ENCODE measurements at places on chromosomes 1 and 21. TPM values are rescaled to one million over a fixed set of nuclear protein-coding genes. Genes with fewer than 3 reads are reported as not detected.

DNA sequence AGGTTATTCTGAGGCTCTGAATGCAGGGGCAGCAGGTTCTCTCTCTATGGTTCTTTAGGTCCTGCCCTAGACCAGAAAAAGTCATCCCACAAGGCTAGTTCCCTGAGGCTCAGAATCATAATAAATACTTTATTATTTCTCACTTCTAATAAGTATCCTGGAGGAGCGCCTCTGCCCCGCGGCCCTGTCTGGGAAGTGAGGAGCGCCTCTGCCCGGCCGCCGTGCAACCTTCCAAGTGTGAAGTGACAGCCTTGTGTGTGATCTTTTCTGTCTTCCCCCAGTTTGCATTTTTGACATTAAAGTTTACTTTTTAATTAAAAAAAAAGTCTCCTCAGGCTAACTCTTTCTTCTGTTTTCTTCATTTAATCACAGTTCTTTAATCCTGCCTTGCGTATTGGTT lies 11.5 kb downstream of the AIM2 start:
- no peak for ATAC-seq

RBP7 gene
- 13.4 TPM for total RNA-seq

DNA sequence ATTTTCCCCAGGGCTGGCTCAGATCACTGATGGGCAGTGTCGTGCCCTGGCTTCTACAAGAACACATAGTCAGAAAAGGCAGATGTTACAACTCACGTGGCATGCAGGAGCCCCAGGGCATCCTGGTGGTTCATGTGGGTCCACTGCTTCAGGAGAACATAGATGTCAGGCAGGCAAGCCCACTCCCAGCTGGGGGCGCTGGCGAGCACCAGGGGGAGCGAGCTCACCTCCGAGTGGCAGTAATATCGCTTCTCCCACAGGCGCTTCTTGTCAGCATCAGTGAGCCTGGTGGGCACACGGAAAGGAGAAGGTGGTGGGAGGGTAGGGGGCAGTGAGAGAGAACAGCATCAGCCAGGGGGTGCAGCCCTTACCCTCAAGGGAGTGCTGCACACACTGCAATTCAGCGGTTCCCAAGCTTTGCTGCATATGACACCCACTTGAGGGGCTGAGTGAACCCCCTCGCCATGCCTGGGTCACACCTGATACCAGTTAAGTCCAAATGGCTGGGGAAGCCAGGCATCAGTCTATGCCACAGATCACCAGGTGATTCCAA lies 34.3 kb upstream of the PPP1R15B start:
- ATAC-seq = no peak

GRCh38 chr1:85363521-85363920 lies 87.1 kb upstream of the BCL10 start:
- ATAC-seq = no peak

- ATAC-seq = peak; percentile 63
Measured at GRCh38 chr1:111952125-111952657, 37.3 kb downstream of the KCND3 start.

REN gene
- not detected for total RNA-seq

DNA sequence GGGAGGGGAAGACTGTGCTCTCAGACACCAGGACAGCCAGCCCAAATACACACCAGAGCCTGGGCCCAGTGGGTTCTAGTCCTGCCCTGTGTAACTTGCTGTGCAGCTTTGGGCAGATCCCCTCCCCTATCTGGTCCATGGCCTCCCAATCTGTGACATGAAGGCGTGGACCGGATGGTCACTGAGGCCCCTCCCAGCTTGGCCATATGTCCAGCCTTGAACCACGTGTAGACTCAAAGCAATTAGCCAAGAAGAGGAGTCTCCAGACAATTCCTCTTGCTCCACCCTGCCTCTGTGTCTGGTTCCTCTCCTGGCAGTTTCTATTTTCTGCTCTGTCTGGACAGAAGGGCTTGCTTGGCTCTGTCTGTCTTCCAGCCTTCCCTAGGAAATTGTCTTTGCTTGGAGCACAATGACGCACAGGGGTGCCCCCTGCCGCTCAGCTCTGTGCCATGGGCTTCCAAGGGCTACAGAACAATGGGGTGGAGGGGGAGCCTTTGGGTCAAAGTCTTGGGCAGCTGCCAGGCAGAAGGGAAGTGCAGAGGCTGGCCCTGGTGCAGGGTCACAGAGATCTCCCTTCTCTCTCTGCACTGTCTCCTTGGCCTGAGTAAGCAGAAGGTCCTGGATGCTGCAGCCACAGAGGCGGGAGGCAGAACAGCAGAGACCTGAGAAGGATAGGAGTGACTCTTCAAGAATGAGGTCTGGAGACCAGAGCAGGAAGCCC lies 66.1 kb downstream of the TENT5C start:
- no peak for ATAC-seq

DNA sequence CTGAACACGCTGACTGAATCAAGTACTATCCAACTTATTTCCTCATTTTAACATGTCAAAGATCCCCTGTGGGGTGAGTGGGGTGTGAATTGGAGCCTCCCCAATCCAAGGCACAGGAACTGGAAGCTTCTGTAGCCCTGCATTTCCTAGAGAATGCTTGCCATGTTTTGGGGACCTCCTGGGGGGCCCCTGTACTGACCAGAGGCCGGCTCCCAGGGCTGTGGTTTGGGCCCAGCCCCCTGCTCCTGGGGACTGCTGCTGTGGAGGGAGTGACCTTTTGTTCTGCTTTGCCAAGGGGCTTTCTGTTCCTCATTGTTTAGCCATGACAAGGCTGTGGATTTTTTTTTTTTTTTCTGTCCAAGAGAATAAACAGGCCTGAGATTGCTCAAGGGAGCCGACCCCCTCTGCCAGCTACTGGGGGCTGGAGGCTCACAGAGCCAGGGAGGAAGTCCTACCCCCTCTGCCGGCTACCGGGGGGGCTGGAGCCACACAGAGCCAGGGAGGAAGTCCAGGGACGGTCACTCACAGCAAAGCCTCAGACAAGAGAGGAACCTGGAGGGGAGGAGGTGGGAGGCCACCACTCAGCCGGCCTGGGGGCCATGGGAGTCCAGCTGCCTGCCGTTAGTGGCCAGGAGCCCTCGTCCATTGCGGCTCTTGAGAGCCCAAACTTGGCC lies 17.4 kb downstream of the TNFRSF1B start:
- ATAC-seq = peak; percentile 57

SUSD4 gene
- total RNA-seq = 42.2 TPM

DNA sequence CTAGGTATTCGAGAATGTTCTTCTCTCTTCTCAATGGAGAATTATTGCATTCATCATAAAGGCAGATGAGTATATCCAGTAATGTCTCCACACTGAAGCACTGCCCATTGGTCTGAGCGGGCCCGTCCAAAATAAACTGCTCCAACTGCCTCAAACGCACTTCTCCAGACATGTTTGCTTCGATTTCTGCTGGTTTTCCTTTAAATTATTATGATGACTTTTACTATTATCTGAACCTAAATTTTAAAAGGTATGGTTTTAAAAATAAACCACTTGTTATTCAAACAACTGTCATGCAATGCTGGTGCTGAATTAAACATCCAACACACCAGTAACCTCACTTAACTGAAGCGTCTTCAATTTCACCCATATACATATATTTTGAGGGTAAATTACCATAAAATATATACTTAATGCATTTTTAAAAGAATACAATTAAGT lies 1.3 kb downstream of the CDC42BPA start:
- ATAC-seq = no peak

GRCh38 chr1:66552829-66553228 lies 18.9 kb downstream of the SGIP1 start:
- ATAC-seq = no peak

AGMAT gene
- 1.4 TPM for total RNA-seq

GRCh38 chr1:25009671-25010262 lies 79.7 kb upstream of the RUNX3 start:
- ATAC-seq = no peak

OLFML2B gene
- total RNA-seq = 0.72 TPM

GPR161 gene
- 4.0 TPM for total RNA-seq

PTPRC gene
- total RNA-seq = 3.5 TPM

- ATAC-seq = no peak
Measured at GRCh38 chr1:220221269-220221668, 51.0 kb downstream of the RAB3GAP2 start.

GRCh38 chr21:39430457-39430856 lies 15.1 kb downstream of the LCA5L start:
- ATAC-seq = no peak

ERVH48-1 gene
- not detected for total RNA-seq

DNA sequence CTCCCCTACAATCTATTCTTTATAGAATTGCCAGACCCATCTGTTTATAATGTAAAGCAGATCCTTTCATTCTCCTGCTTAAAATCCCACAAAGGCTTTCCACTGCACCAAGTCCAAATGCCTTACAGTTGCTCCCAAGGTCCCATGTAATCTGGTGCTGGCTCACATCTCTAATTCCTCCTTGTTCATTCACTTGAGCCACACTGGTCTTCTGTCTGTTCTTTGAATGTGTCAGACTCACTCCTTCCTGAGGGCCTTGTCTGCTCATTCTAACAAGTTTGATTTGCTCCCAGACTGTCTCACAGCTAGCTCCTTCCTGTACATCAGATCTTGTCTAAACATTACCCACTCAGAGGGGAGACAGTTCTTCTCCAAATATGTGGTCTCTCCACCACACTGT lies 38.9 kb downstream of the ALG14 start:
- no peak for ATAC-seq

PDC gene
- not detected for total RNA-seq

DNA sequence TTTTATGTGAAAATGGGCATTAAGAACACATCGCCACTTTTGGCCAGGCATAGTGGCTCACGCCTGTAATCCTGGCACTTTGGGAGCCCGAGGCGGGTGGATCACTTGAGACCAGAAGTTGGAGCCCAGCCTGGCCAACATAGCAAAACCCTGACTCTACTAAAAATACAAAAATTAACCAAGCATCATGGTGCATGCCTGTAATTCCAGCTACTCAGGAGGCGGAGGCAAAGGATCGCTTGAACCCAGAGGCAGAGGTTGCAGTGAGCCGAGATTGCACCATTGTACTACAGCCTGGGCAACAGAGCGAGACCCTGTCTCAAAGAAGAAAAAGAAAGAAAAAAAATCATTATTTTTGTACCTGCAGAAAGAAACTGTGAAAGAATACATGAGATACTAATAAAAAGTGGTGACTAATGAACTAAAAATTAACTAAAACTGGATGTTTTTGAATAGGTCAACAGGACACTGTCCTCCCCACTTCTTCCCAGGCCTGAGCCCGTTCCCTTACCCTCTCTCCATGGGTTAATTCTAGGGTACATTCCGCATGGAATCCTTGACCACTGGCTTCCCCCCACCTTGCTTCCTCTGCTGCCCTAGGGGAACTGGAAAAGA lies 8.3 kb upstream of the TINAGL1 start:
- ATAC-seq = no peak

DNA sequence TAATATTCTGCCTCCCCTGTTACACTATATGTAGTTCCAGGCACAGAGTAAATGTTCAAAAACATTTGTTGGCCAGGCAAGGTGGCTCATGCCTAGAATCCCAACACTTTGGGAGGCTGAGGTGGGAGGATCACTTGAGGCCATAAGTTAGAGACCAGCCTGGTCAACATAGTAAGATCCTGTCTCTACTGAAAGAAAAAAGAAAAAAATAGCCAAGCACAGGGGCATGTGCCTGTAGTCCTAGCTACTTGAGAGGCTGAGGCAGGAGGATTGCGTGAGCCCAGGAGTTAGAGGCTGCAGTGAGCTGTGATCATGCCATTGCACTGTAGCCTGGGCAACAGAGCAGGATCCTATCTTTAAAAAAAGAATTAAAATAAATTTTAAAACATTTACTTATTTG lies 57.6 kb upstream of the SIM2 start:
- no peak for ATAC-seq

ADAMTS1 gene
- 7.9 TPM for total RNA-seq

GRCh38 chr1:165816826-165817497 lies 10.5 kb upstream of the UCK2 start:
- no peak for ATAC-seq

GRCh38 chr1:26721669-26722355 lies 26.0 kb downstream of the ARID1A start:
- no peak for ATAC-seq

CD244 gene
- 0.56 TPM for total RNA-seq

DNA sequence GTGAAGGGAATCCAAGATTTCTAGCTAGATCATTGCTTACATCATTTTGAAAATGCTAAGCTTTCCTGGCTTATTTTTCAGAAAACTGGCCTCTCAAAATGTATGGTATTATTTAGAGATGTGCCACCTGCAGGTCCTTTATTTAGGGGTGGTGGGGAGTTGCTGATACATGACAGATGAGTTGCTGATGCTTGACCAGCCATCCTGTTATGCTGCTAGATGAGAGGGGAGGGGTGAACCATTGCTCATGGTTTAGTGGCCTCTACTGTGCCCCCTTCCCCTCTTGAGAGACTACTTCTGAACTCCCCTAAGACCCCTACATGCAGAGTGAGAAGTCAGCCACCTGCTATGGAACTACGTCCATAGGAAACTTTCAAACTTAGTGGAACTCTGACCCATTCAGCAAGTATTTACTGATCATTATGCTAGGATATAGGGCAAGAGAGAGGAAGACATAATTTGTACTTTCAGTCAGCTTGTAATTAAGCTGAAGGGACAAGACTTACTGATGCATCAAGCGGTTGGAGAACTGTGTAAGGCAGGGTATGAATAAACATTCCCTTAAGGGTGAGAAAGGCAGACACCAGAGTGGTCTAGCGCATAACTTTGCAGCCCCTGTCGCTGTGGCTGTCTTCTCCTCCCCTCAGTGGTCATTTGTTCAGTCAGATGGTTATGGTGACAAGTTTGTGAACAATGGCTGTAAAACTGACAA lies 34.6 kb downstream of the SLAMF6 start:
- ATAC-seq = peak; percentile 45

GRCh38 chr1:156146769-156147405 lies 6.5 kb upstream of the SEMA4A start:
- peak; percentile 1 for ATAC-seq

GRCh38 chr1:235468970-235469369 lies 35.3 kb downstream of the B3GALNT2 start:
- peak; percentile 73 for ATAC-seq

PROX1 gene
- total RNA-seq = 0.88 TPM

- ATAC-seq = no peak
Measured at GRCh38 chr1:95453053-95453452, 219.0 kb downstream of the RWDD3 start.

HAPLN2 gene
- not detected for total RNA-seq

- ATAC-seq = no peak
Measured at GRCh38 chr1:203036135-203036534, 9.8 kb downstream of the PPFIA4 start.

DNA sequence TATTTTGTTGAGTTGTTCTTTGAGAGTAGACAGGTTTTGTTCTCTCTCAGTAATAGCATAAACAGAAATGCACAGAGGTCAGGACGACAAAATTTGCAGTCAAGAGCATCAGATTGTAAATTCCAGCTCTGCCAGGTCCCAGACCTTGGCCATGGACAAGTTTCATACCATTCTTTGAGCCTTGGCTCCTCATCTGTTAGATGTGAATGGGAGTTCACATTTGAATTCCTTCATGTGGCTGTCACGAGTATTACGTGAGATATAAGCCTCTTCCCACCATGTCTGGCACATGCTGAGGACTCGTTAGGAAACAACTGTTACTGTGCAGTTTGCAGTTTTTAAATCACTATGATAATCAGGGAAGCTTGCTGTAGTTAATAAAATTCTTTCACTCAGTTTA lies 93.2 kb upstream of the KCTD3 start:
- ATAC-seq = no peak

All from esophagus mucosa (tissue), 1 donor.